Activated CD8-positive, alpha-beta memory T cell treated with anti-CD3 and anti-CD28 coated beads for 36 hours (primary cell): ENCODE measurements at places on chromosomes 6 and 20. TPM values are rescaled to one million over a fixed set of nuclear protein-coding genes. Genes with fewer than 3 reads are reported as not detected.

Gene SLA2
- 64.5 TPM for total RNA-seq

Gene APCDD1L
- not detected for total RNA-seq

Gene HCK
- not detected for total RNA-seq

Gene RAB23
- 4.0 TPM for total RNA-seq

Gene TRAPPC3L
- total RNA-seq = not detected

Gene SCGN
- total RNA-seq = not detected

Gene DNMT3B
- 1.5 TPM for total RNA-seq

Gene PTK7
- 1.2 TPM for total RNA-seq

Gene CST2
- not detected for total RNA-seq

Gene GMNN
- 80.5 TPM for total RNA-seq

Gene OCSTAMP
- total RNA-seq = not detected

Gene SLC35A1
- total RNA-seq = 9.5 TPM

Gene NKX2-4
- not detected for total RNA-seq

Gene STK4
- total RNA-seq = 179 TPM

Gene CDSN
- total RNA-seq = not detected

Gene DEF6
- 67.9 TPM for total RNA-seq

Gene CD40
- total RNA-seq = 3.0 TPM

Gene C6orf141
- total RNA-seq = not detected

Gene ENPP1
- total RNA-seq = 2.7 TPM

Gene FAM162B
- total RNA-seq = not detected

Gene OSBPL2
- total RNA-seq = 17.9 TPM

Gene ZBP1
- total RNA-seq = 0.10 TPM

Gene UBR2
- total RNA-seq = 22.5 TPM

Gene SS18L1
- 18.0 TPM for total RNA-seq

Gene COL20A1
- not detected for total RNA-seq

Gene SAMD5
- not detected for total RNA-seq

Gene SLC16A10
- total RNA-seq = 5.3 TPM

Gene TGM6
- total RNA-seq = not detected

Gene PTGIS
- total RNA-seq = 7.9 TPM

Gene MAP3K5
- 11.0 TPM for total RNA-seq

Gene LIME1
- 10.8 TPM for total RNA-seq

Gene SRSF12
- total RNA-seq = 0.84 TPM

Gene TNF
- 161 TPM for total RNA-seq

Gene KCNB1
- total RNA-seq = not detected

Gene DZANK1
- total RNA-seq = 2.5 TPM

Gene MLIP
- not detected for total RNA-seq

Gene CLDN20
- not detected for total RNA-seq

Gene DEFB112
- not detected for total RNA-seq

Gene RNASET2
- 21.9 TPM for total RNA-seq

Gene KIF6
- 0.17 TPM for total RNA-seq

Gene MYLK4
- 0.15 TPM for total RNA-seq

Gene RNF39
- not detected for total RNA-seq

Gene BPI
- total RNA-seq = not detected

Gene RHAG
- total RNA-seq = not detected

Gene UBE2C
- total RNA-seq = 140 TPM
